ENCODE measurements at places on chromosomes 7 and 10.

- no peak for DNase-seq
Measured at GRCh38 chr7:43729924-43730248, 563 bp upstream of the COA1 start.

- DNase-seq = no peak
Measured at GRCh38 chr7:138297526-138297925, 162.5 kb upstream of the TRIM24 start.

GRCh38 chr7:145263886-145264285 is 428.0 kb upstream of the TPK1 start:
- DNase-seq = no peak

DNA sequence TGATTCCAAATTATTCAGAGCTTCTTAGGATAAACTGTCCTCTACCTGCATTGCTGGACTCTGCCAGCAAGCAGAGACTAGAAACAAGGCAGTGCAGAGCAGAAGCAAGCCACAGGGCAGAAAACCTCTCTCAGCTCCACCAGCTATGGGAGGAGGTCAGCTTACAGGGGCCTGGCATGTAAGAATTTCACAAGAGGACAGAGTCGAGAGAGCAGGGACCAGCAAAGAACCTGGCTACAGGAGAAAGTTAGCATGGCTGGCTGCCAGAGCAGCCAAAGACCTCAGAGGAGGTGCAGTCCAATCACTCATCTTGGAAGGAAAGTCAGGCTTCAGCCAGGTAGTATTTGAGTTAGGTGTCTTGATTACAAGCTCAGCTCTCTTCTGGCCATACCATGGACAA is 62.9 kb downstream of the ENO4 start:
- DNase-seq = no peak

DNA sequence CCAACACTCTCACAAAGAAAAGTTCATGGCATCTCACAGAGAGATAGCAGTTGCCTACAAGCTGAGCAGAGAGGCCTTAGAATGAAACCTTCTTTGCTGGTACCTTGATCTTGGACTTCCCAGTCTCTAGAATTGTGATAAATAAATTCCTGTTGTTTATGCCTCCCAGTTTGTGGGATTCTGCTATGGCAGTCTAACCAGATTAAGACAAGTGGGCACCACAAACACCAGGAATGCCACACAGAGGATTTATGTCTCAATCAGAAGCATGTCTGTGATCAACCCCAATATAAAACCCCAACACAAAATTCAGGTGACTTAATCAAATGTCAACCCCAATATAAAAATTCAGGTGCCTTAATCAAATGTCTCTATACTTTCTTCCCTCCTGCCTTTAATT is 581.3 kb downstream of the XPNPEP1 start:
- no peak for DNase-seq

GRCh38 chr10:90592638-90593302 is 265.1 kb downstream of the HTR7 start:
- DNase-seq = peak; percentile 74

DNA sequence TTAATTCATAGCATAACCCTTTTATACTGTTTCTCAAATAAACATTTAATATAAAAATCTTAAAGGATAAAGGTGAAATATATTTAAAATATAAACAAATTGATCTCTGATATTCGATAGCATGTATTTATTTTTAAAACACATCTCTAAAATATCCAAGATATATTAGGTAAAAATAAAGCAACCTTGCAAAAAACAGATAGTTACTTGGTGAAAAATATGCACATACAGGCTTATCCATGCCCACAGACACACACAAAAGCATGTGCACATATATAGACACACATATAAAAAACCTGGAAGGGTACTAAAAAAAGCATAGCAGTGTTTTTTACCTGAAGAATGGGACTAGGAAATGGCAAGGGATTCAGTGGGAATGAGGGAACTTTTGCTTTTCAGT is 19.8 kb downstream of the POT1 start:
- DNase-seq = no peak
